ENCODE measurements at places on chromosomes 6 and 20. TPM values are rescaled to one million over a fixed set of nuclear protein-coding genes. Genes with fewer than 3 reads are reported as not detected.

Gene LRRN4
- not detected for total RNA-seq

Gene DACT2
- total RNA-seq = not detected

Gene TNXB
- 5.8 TPM for total RNA-seq

Gene MCUR1
- total RNA-seq = 38.8 TPM

Gene CD24
- total RNA-seq = 0.51 TPM

Gene ADGB
- total RNA-seq = not detected

Gene CEBPB
- 53.3 TPM for total RNA-seq

DNA sequence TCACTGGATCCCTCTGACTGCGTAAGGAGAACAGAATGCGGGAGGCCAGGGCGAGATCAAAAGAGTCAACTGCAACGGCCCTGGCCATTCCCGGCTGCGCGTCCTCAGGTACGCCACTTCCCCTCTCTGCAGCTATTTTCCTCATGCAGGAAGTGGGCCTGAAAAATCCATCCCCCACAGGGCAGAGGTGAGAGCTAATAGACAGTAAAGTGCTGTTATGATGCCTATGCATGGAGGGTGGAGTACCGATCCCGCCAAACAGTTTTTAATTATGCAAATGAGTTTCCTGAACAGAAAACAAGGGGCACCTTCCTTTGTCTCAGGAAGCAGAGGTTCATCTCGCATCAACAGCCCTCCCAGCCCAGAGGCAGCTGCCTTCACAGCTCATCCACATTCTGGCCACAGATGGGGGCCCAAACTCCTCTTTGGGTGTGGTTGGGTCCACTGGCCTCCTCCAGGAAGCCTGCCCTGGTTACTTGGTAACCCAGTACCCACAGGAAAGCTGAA lies 9.3 kb downstream of the PREX1 start:
- no peaks in the 10 kb centered on the region for H3K27me3 ChIP-seq
- peak overlapping the region; percentile 98 for H3K27ac ChIP-seq
- peak overlapping the region; percentile 51 for H3K4me3 ChIP-seq
- H3K4me1 ChIP-seq = peaks cover 89% of the 10 kb centered on the region
- peak; percentile 70 for DNase-seq

DNA sequence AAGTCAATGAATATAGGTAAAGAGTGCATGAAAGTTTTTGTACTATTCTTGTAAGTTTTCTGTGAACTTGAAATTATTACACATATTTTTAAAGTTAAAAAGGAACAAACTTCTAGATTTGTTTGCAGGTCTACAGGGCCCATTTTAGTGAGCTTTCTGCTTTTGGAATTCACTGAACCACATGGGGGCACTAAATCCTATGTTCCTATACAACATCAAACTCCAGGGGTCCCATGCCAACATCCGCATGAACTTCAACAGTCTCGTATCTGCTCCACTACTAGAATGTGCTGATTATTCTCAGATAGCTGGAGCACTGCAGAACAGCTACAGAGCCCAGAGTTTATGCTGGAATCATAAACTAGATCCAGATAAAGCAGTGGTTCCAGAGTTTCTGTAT lies 347.9 kb upstream of the SPTLC3 start:
- H3K36me3 ChIP-seq = no peaks in the 10 kb centered on the region
- H3K27me3 ChIP-seq = no peaks in the 10 kb centered on the region
- no peak for DNase-seq

DNA sequence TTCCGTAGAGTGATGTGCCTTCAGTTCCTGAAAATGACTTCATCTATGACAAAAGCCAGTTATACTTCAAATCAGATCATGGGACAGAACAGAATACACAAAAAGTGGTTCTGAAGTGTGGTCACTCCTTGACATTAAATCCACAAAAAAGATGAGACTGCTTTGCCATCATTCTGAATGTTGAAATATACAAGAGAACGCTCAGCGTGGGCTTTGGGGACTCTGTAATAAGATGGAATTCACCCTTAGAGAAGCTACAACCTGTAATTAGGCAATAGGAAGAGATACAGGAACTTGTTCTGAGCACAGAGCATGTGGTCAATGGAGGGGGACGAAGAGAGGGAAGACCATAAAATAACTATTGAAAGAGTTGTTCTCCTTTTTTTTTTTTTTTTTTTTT lies 184.3 kb downstream of the CARMIL1 start:
- no peaks in the 10 kb centered on the region for H3K4me1 ChIP-seq
- H3K4me3 ChIP-seq = no peak overlapping the region
- no peak overlapping the region for H3K27ac ChIP-seq
- no peaks in the 10 kb centered on the region for H3K27me3 ChIP-seq
- no peaks in the 10 kb centered on the region for H3K36me3 ChIP-seq

DNA sequence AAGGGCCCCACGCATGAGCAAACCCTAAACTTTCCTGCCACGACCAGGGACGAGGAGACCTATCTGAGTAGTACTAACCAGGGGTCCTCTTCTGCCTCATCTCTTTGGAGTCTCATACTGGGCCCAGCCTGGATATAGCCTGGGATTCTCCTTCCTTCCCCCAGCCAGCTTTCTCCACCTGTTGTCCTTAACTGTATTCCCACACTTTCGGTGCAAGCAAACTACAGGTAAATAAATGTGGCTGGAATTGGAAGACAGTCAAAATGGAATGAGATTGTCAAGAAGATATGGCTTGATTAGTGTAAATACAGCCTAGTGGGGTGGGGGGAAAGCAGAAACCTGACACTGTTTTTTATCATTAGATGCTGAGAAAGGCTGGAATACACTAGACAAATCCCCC lies 23.5 kb upstream of the LY86 start:
- no peak overlapping the region for H3K4me3 ChIP-seq
- no peak for DNase-seq
- H3K27me3 ChIP-seq = peaks cover 7% of the 10 kb centered on the region
- H3K36me3 ChIP-seq = no peaks in the 10 kb centered on the region

DNA sequence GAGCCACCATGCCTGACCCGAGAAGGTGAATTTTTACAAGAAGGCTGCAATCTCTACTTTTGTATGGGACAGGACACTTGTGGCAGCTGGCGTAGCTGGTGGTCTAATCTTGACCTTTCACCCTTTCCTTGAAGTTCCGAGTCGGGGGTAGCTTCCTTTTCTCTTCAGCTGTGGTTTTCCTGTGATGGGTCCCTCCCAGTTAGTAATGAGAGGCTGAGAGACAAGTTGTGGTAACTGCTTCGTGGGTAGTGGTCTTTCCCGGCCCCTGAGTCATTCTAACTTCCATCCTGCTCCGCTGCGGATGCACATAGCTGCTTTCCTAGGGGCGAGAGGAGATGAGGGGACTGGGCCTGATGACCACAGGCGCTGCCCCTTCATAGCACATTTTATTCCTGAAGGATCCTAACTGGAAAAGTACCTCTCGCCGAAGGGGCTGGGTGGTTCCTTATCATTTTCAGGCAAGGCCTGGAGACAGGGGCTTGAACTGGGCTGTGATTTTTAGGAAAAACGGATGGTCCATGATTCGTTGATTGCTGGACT lies 3.1 kb downstream of the SYNJ2 start:
- peak overlapping the region; percentile 12 for H3K4me3 ChIP-seq
- peaks cover 44% of the 10 kb centered on the region for H3K4me1 ChIP-seq
- peak; percentile 46 for DNase-seq
- H3K27ac ChIP-seq = no peak overlapping the region

DNA sequence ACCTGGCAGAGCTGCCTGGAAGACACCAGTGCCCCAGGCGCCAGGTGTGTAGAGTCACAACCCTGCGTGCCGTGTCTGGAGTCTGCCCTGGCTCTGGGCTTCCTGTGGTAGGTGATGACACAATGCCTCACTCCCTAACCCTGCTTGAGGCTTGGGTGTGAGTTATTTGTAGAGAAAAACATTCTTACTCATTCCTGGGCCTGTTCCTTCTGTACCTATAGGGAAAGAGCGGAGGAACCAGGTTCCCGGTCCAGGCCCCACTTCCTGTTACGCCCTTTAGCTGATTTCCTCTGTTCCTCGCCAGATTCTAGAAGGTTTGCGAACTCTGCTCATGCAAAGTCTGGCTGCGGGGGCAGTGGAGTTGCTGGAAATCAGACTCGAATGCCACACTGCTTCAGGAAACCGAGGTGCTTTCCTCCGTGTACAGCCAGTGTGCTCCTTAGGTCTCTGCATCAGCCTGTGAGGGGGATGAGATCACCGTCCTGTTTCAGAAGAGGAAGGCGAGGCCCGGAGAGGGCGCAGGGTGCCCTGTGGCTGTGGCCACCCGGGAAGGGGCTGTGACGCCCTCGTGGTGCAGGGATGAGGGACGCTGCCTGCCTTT lies 67.1 kb upstream of the DUSP22 start:
- DNase-seq = peak; percentile 90
- peak overlapping the region; percentile 96 for H3K27ac ChIP-seq
- H3K4me1 ChIP-seq = peaks cover 72% of the 10 kb centered on the region

DNA sequence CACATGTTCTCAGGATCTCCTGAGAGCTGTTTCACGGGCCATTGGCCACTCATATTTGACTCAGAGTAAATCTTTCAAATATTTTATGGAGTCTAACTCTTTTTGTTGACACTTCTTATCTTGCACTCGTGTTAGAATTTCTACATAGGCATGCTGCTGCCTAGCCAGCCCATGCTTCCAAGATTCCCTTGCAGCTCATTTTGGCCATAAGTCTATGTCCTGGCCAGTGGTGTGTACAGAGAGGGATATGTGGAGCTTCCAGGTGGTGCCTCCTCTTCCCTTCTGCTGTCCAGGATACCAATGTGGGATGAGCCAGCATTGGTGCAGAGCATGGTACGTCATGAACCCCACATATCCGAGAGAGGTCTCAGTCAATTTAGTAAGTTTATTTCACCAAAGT lies 522.6 kb downstream of the QKI start:
- no peaks in the 10 kb centered on the region for H3K4me1 ChIP-seq
- peaks cover 20% of the 10 kb centered on the region for H3K27me3 ChIP-seq
- DNase-seq = no peak
- no peak overlapping the region for H3K4me3 ChIP-seq

DNA sequence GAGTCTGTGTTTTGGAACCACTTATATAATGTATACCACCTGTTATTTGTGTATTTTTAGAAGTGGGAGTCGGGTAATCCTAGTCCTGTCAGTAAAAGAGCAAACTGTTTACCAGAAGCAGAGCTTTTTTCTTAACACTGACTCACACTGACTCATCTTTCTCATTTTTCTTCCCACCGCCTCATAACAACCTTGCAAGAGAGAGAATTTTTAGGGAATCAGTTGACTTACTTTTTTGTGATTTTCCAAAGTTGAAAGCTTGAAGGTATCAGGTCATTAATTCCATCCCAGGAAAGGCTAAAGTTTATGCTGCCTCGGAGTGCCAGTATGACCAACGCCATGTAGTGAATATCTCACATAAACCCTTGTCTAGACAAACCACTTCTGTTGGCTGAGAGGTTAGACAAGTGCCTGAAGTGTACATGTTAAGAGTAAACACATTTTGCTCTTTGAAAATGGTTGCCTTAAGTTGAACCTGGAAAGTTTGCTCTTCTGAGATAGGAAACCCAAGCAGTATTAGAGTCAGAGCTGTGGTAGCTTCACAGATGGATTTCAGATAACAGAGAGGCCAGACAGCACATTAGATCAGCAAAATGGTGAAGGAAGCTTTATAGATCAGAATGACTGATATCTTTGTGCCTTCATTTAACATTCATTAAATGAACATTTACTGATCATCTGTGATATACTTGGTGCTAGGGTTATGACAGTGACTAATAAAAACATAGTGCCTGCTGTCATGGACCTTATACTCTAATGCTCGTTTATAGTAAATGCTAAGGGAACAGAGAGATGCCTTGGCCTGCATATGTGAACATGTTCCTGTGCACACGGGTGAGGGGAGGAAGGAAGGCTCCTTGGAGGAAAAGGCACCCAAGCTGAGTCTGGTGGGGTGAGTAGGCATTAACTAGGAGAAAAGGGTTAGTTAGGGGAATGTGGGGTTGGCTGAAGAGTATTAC lies 29.1 kb upstream of the PKIG start:
- H3K4me1 ChIP-seq = peaks cover 16% of the 10 kb centered on the region
- no peaks in the 10 kb centered on the region for H3K27me3 ChIP-seq
- H3K36me3 ChIP-seq = no peaks in the 10 kb centered on the region
- DNase-seq = no peak
- H3K27ac ChIP-seq = peak overlapping the region; percentile 65
- no peak overlapping the region for H3K4me3 ChIP-seq

DNA sequence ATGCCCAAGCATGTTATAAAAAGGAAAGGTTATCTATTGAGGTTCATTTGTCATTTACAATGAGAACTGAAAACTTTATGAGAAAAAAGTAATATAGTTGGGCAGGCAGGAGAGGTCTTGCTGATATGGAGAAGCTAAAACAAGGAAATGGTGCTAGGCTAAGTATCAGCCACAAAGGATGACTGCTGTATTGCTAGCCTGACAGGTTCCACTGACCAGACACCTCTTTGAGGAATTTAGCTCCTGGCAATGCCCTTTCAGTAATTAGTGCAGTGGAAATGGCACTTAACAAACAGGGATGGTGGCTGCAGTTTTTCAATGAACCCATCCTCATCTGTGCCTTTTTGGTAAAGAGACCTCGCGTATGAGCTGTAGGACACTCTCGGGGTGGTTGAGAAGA lies 284.4 kb downstream of the ZFAND3 start:
- no peak for DNase-seq
- H3K36me3 ChIP-seq = peaks cover 9% of the 10 kb centered on the region
- no peaks in the 10 kb centered on the region for H3K27me3 ChIP-seq
- H3K4me1 ChIP-seq = peaks cover 13% of the 10 kb centered on the region

DNA sequence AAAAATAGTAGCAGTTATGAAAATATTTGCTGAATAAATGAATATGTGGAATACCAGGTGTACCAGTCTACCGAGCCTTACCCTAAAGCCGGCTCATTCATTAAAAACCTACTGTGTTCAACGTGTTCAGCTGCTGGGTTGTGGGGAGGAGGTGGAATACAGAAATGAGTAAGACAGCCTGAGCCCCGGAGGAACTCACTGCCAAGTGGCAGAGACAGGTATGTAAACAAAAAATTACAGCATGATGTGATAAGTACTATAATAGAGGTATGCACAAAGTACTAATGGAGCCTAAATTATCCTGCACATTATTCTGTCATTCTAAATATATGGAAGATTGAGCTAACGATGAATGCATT lies 6.8 kb upstream of the ADTRP start:
- peak overlapping the region; percentile 70 for H3K4me3 ChIP-seq
- H3K27me3 ChIP-seq = peaks cover 10% of the 10 kb centered on the region
- peaks cover 10% of the 10 kb centered on the region for H3K4me1 ChIP-seq
- H3K27ac ChIP-seq = peak overlapping the region; percentile 75
- no peaks in the 10 kb centered on the region for H3K36me3 ChIP-seq

GRCh38 chr6:79250107-79250514 lies 15.6 kb upstream of the HMGN3 start:
- H3K4me1 ChIP-seq = no peaks in the 10 kb centered on the region
- peaks cover 4% of the 10 kb centered on the region for H3K27me3 ChIP-seq
- no peaks in the 10 kb centered on the region for H3K36me3 ChIP-seq
- H3K27ac ChIP-seq = no peak overlapping the region
- no peak overlapping the region for H3K4me3 ChIP-seq
- DNase-seq = no peak
